CD4-positive, alpha-beta T cell (primary cell): ENCODE measurements at places on chromosomes 16 and 17.
A peak's percentile ranks its signal among the peaks of the same experiment; 100 is the strongest.

GRCh38 chr16:4097826-4098240, 18.4 kb downstream of the ADCY9 start:
- H3K27me3 ChIP-seq = no peaks in the 10 kb centered on the region
- H3K4me1 ChIP-seq = no peaks in the 10 kb centered on the region
- H3K4me3 ChIP-seq = no peak overlapping the region
- no peaks in the 10 kb centered on the region for H3K36me3 ChIP-seq
- no peak overlapping the region for H3K27ac ChIP-seq
- no peak for DNase-seq

DNA sequence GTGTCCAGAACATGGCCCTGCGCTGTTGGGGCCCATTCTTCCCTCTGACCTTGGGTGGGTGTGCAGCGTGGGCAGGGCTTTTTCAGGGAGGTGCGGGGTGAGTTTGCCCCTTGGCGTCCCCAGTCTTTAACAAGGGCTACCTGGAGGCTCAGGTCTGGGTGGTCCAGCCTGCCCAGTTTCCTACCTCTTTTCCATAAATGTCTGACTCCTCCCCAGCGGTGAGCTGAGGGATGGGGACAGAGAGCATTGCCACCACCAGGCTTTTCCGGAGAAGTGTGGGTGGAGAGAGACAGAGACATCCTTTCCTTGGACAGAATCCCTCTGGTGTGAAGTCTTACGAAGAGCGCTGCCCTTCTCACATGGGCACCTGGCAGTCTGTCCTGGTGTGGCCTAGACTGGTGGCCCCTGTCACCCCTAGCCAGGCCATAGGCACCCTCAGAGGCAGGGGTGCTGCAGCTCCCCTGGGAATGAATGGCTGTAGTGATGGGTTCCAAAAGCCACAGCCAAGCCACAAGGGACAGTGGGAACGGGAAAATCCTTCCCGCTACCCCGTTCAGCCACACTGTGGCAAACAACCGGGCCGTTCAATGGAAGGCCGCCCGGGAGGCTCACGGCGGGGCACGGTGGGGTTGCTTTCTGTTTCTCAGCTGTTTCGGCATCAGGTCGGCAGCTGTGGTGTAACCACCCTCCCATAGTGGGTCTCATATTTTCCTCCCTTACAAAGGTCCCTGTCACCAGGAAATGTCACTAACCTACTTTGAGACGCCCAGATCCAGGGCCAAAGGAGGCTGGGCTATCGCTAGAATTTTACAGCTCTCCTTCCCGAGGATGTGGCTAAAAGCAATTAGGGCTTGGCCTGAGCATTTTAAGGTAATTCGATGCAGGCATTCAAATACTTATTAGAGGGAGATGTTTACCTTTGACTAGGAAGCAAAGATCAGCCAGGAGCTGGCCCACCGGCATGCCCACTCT, 61.9 kb upstream of the GSE1 start:
- H3K4me3 ChIP-seq = no peak overlapping the region
- no peak for DNase-seq
- no peaks in the 10 kb centered on the region for H3K27me3 ChIP-seq
- H3K36me3 ChIP-seq = no peaks in the 10 kb centered on the region
- peaks cover 11% of the 10 kb centered on the region for H3K4me1 ChIP-seq
- no peak overlapping the region for H3K27ac ChIP-seq

DNA sequence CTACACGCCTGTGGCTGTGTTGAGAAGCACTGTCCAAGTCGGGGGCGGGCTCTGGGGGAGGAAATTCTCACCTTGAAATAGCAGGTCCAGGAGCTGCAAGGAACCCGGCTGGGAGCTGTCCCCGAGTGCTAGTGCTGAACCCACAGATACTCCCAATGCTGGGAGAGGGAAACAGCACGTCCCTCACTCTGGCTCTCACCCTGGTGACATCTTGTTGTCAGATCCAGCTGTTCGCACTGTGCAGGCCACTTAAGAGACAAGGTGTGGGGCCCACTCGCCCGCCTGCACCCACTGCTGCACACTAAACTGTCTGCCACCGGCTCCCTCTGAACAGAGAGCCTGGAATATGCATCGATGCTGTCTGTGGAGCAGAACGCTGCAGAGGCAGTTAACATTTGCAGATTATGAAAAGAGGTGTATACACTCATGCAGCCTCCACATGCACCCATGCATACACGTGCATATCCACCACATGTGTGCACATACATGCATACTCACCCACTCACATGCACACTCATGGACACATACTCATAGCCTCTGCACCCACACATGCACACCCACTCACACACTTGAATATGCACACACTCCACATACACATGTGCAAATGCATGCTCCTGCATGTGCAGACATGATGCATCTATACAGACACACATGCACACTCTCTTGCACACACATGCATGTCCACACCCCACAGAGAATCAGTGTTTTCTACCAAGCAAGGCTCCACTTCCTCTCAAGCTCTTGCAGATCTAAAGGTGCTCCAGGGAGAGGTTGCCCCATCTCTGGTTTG, 42.0 kb downstream of the MGAT5B start:
- no peak overlapping the region for H3K27ac ChIP-seq
- no peaks in the 10 kb centered on the region for H3K27me3 ChIP-seq
- no peaks in the 10 kb centered on the region for H3K4me1 ChIP-seq
- no peaks in the 10 kb centered on the region for H3K36me3 ChIP-seq
- no peak overlapping the region for H3K4me3 ChIP-seq

DNA sequence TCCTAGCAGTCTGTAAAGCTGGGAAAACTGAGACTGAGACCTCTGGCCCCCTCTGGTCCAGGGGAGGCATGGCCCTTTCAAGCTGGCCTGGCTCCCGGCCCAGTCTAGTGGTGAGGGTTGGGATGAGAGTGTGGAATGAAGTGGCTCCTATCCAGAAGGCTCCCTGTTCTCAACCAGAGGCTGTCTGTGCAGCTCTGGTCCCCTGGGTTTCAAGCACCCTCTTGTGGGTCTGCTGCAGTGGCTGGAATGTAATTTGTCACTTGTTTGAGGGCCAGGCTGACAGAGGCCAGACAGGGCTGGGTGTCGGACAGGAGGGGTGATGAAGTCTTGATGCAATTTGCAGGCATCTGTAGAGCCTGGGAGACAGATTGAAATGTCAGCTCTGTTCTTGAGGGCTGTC, 22.1 kb upstream of the PHF12 start:
- no peak overlapping the region for H3K27ac ChIP-seq
- DNase-seq = no peak
- H3K4me1 ChIP-seq = no peaks in the 10 kb centered on the region
- H3K36me3 ChIP-seq = no peaks in the 10 kb centered on the region

DNA sequence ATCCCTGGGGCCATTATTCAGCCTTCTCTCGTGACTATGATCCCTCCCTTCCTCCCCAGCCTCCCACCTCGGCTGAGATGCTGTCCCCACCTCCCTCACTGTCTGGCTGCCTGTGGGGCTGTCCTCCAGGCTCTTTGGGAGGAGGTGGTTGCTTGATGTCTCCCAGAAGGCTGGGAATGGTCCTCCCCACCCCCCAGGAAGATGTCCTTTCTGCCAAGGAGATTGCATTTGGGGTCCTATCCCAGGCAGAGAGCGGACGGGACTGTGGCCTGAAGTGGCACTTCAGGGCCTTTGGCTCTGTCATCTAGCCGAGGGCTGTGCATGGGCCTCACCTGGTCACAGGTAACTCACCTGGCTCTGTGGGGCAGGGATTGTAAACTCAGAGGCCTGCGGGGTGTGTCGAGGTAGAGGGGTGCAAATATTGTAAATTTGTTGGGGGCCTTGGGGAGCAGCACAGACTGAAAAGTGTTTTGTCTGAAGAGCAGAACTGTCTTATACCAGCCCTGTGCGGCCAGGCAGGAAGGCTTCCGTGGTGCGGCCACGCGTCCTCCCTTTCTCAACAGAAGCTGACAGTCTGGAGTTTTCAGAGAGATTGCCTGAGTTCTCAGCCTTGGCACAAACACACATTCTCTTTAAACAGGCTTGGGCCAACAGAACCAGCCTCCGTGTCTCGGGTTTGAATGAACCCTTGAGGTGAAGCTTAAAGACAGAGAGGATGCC, 177.9 kb downstream of the SEC14L1 start:
- H3K4me3 ChIP-seq = no peak overlapping the region
- H3K36me3 ChIP-seq = no peaks in the 10 kb centered on the region
- H3K27me3 ChIP-seq = no peaks in the 10 kb centered on the region

- H3K4me1 ChIP-seq = no peaks in the 10 kb centered on the region
- DNase-seq = no peak
- no peaks in the 10 kb centered on the region for H3K27me3 ChIP-seq
- no peak overlapping the region for H3K4me3 ChIP-seq
Observed at GRCh38 chr17:74404218-74404617, 27.7 kb upstream of the GPRC5C start.

GRCh38 chr17:11705111-11705510, 106.8 kb downstream of the DNAH9 start:
- no peak overlapping the region for H3K27ac ChIP-seq
- H3K4me3 ChIP-seq = no peak overlapping the region
- no peaks in the 10 kb centered on the region for H3K27me3 ChIP-seq

DNA sequence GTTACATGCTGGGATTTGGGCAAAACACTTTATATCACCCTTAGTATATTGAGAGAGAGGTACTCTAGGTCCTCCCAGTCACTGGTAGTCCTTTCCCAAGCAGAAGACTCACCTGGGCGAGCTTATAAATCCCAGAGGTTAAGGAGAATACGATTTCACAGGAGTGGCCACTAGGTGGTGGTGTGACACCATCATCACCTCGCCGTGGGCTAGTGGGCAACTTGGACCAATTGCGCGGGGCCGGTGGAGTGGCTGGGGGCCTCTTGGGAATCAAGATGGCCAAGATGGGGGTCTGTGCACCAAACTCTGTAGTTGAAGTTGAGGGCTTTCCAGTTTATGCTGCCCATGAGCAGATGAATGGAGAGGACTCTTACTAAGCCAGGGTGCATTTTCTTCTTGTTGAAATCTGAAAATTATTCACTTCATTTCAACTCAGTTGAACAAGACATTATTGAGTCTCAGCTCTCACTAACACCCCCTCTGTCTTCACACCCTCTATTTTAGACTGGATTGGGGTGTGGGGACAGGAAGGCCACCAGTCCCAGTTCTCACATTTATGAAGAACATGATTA, 38.2 kb upstream of the PIRT start:
- no peak overlapping the region for H3K4me3 ChIP-seq
- H3K36me3 ChIP-seq = no peaks in the 10 kb centered on the region
- no peak overlapping the region for H3K27ac ChIP-seq
- peak; percentile 16 for DNase-seq
- H3K27me3 ChIP-seq = peaks cover 8% of the 10 kb centered on the region

DNA sequence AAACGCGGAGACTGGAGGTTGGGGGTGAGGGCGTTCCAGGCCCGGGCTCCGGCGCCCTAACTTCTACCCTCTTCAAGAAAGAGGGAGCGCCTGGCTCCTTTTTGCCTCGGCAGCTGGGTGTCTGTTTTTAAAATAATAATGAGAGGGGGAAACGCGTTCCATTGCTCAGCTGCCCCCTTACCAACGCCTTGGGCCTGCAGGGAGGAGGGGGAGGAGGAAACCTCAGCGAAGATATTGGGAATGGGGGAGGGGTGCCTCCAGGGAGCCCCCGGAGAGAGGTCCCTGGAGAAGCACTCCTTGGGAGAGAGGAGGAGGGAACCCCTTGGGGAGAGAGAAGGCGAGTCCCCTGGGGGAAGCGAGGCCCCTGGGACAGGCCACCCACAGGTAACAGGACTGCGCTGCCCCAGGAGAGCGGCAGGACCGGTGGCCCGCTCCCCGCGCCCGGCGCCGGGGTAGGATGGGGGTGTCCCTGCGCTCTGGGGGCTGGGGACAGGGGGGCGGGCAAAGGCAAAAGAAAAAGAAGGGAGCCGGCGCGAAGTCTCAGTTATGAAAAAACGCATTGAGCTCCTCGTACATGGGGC, 2.7 kb downstream of the NEUROD2 start:
- no peak overlapping the region for H3K4me3 ChIP-seq
- H3K4me1 ChIP-seq = peaks cover 53% of the 10 kb centered on the region
- no peak overlapping the region for H3K27ac ChIP-seq
- peaks cover 96% of the 10 kb centered on the region for H3K27me3 ChIP-seq
- no peak for DNase-seq

- peak overlapping the region; percentile 90 for H3K27ac ChIP-seq
- peak overlapping the region; percentile 89 for H3K4me3 ChIP-seq
- no peak for DNase-seq
- H3K27me3 ChIP-seq = no peaks in the 10 kb centered on the region
- peaks cover 66% of the 10 kb centered on the region for H3K4me1 ChIP-seq
Observed at GRCh38 chr17:39926135-39926587, 1.2 kb downstream of the ORMDL3 start.

DNA sequence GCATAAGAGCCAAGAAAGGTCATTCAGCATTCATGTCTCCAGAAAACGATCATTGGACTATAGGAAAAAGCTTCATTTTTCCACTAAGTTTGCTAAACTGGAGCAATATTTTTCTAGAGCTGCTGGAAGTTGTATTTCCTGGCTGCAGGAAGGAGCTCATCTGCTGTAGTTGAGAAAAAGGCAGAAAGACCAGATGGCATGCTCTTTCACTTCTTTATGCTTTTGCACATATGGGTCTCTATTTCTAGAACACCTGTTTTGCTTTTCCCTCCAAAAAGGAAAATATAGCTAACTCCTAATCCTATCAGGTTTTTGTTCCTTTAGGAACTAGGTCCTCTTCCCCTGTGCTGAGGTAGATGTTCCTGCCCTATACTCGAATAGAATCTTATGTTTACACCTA, 61.9 kb upstream of the HLF start:
- no peak overlapping the region for H3K27ac ChIP-seq
- no peaks in the 10 kb centered on the region for H3K36me3 ChIP-seq
- H3K27me3 ChIP-seq = no peaks in the 10 kb centered on the region
- no peaks in the 10 kb centered on the region for H3K4me1 ChIP-seq
- H3K4me3 ChIP-seq = no peak overlapping the region

DNA sequence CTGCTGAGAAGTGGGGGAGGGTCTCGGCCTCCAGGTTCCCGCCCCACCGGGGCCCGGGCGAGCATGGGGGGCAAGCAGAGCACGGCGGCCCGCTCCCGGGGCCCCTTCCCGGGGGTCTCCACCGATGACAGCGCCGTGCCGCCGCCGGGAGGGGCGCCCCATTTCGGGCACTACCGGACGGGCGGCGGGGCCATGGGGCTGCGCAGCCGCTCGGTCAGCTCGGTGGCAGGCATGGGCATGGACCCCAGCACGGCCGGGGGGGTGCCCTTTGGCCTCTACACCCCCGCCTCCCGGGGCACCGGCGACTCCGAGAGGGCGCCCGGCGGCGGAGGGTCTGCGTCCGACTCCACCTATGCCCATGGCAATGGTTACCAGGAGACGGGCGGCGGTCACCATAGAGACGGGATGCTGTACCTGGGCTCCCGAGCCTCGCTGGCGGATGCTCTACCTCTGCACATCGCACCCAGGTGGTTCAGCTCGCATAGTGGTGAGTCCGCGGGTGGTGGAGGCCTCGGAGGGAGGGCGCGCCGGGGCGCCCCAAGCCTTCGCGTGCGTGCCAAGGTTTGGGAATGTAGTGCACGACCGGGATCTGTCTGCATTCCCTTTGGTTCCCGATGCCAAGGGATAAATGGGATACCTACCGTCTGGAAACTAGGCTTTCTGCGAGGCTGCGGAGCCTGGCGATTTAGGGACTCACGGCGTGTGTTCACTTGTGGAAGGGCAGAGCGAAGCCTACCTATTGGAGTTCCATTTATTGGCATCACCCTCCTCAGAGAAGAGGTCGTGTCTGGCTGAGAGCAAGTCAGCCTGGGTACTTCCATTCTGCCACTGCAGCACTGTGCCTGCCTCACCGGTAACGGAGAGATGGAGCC, 1.0 kb downstream of the ZNRF1 start:
- H3K4me1 ChIP-seq = peaks cover 25% of the 10 kb centered on the region
- H3K27me3 ChIP-seq = no peaks in the 10 kb centered on the region
- no peak overlapping the region for H3K27ac ChIP-seq
- peak; percentile 70 for DNase-seq
- H3K4me3 ChIP-seq = peak overlapping the region; percentile 61

GRCh38 chr17:39597372-39598046, 10.2 kb downstream of the NEUROD2 start:
- peaks cover 93% of the 10 kb centered on the region for H3K27me3 ChIP-seq
- no peaks in the 10 kb centered on the region for H3K36me3 ChIP-seq
- H3K4me3 ChIP-seq = no peak overlapping the region
